ENCODE measurements at places on chromosomes 12 and 14. TPM values are rescaled to one million over a fixed set of nuclear protein-coding genes. Genes with fewer than 3 reads are reported as not detected.

The OTOGL gene
- under 0.01 TPM for total RNA-seq

The GPRC5D gene
- total RNA-seq = not detected

The TEX52 gene
- total RNA-seq = 0.12 TPM

The PAX9 gene
- under 0.01 TPM for total RNA-seq

The ITPK1 gene
- 11.7 TPM for total RNA-seq

The CIROP gene
- total RNA-seq = 0.25 TPM

The DAO gene
- not detected for total RNA-seq

The P2RX7 gene
- total RNA-seq = 2.8 TPM

The PRB4 gene
- total RNA-seq = not detected

The MGAT4C gene
- under 0.01 TPM for total RNA-seq

The OLR1 gene
- total RNA-seq = not detected

The KCNK13 gene
- under 0.01 TPM for total RNA-seq

The MANSC1 gene
- total RNA-seq = 0.55 TPM

The SLC2A14 gene
- 0.11 TPM for total RNA-seq

The IAPP gene
- not detected for total RNA-seq

The APEX1 gene
- total RNA-seq = 79.0 TPM

The TESPA1 gene
- not detected for total RNA-seq
